AG04449 (cell line): ENCODE measurements at places on chromosomes 4 and X.

- DNase-seq, result no peak
Observed at GRCh38 chrX:26653050-26653449, 437.1 kb downstream of the MAGEB5 start.

DNA sequence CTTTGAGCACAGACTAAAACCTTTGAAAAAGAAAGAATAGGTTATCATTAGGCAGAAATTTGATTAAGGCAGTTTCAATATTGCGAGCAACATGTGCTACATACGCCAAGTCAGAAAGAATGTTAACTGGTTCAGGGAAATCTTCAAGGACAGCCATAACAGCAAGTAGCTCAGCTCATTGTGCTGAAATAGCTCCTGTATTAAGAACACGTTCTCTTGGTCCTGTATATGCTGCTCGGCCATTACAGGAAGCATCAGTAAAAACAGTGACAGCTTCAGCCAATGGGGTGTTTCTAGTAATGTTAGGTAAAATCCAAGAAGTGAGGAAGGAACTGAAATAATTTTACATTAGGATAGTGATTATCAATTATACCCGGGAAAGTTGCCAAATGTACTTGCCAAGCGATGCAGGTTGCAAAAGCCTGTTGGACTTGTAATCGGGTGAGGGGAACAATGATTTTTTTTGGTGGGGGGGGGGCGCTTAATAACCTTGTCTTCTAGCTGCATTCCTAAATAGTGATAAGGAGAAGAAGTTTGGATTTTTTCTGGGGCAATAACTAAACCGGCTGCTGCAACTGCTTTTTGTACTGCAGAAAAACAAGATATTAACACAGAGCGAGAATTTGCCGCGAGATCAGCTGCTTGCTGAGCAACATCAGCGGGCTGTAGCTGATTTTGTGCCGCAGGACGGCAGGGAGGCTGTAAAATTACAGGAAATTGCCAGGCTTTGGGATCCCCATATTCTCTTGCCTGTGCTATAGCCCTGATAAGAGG lies 49.4 kb upstream of the RASSF6 start:
- no peak for DNase-seq

GRCh38 chrX:4754878-4755604 lies 1041.6 kb upstream of the PRKX start:
- DNase-seq, result no peak

- no peak for DNase-seq
Observed at GRCh38 chr4:127525608-127526007, 107.1 kb upstream of the INTU start.

DNA sequence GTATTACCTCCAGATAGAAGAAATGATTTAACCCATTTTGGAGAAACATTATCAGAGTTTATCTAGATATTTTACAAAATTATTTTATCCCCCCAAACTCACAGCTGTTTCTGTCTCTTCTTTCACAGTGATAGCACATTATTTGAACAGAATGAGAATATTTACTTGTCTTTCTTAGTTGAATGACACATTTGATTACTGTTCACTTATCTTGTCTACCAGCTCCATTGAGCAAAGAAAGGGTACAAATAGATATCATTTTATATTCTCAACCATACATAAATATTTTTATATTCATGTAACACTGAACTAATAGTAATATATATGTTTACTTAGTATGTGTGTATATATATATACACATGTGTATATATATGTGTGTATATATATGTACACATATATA lies 364.2 kb downstream of the GALNTL6 start:
- DNase-seq, result no peak

- no peak for DNase-seq
Observed at GRCh38 chr4:64713256-64713840, 304.1 kb upstream of the TECRL start.

DNA sequence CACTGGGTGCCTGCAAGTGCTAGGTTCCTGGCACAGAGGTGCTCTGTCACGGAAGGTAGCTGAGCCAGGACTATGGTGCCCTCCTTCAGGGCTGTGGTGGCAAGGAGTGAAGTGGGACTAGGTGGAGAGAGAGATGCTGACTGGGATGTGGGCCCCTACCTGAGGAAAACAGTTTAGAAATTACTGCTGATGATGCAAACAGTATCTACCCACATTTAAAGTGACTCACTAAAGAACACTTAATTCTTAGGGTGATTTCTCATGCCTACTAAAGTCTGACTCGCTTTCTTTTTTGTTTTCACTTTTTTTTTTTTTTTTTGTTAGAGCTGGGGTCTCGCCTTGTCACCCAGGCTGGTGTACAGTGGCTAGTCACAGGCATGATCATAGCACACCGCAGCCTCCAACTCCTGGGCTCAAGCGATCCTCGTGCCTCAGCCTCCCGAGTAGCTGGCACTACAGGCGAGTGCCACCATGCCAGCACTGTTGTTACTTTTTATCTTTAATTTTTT lies 3.1 kb downstream of the ZNF185 start:
- no peak for DNase-seq

- DNase-seq, result no peak
Observed at GRCh38 chr4:1113311-1114009, at the start of gene RNF212. TSS of gene RNF212 (minus strand) at chr4:1113564. CDS start at chr4:1113464, 100 bp downstream.

DNA sequence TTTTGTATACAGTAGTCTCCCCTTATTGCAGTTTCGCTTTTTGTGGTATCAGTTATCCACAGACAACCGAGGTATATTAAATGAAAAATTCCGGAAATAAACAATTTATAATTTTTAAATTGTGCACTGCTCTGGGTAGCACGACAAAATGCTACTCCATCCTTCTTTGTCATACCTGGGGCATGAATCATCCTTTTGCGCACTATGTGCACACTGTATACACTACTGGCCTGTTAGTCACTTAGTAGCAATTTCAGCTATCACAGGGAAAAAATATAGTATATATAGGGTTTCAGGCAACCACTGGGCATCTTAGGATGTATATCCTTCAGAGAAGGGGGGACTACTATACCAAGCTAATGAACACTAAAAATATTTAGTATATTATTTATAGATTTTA lies 198.8 kb upstream of the FAT4 start:
- no peak for DNase-seq

- DNase-seq, result no peak
Observed at GRCh38 chr4:4539481-4539880, 2.4 kb downstream of the STX18 start.

DNA sequence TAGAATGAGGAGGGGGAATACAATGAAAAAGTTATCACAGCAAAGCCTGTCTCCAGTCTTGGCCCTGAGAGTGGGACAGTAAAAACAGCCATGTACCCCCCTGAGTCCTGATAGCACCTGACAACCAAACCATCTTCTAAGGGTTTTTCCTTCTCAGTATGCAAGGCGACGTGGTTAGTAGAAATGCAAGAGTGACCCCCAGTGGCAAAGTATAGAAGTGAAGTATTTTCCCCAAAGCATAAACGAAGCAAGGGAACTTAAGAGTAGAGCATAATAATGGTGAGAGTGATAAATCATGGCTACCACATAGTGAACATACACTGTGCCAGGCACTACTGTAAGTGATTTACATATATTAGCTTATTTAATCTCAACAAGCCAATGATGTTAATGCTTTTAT lies 52.8 kb downstream of the FAM47C start:
- peak; percentile 2 for DNase-seq

- DNase-seq, result no peak
Observed at GRCh38 chr4:185015108-185015507, 3.2 kb upstream of the HELT start.

- DNase-seq, result no peak
Observed at GRCh38 chr4:113899271-113900070, 80.0 kb downstream of the ARSJ start.

DNA sequence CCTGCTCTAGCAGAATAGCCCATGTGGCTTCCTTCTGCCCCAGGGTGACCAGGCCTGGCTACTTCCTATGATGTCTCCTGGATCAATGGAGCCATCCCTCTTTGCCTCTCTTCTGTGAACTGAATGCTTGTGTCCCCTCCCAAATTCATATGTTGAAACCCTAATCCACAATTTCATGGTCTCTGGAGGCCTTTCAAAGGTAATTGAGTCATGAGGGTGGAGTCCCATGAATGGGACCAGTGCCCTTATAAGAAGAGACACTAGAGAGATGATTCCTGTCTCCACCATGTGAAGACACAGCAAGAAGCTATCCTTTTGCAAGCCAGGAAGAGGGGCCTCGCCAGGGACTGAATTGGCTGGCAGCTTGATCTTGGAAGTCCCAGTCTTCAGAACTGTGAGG lies 18.4 kb downstream of the CCKAR start:
- DNase-seq, result no peak

GRCh38 chr4:149793459-149793858 lies 22.2 kb downstream of the IQCM start:
- DNase-seq, result no peak

DNA sequence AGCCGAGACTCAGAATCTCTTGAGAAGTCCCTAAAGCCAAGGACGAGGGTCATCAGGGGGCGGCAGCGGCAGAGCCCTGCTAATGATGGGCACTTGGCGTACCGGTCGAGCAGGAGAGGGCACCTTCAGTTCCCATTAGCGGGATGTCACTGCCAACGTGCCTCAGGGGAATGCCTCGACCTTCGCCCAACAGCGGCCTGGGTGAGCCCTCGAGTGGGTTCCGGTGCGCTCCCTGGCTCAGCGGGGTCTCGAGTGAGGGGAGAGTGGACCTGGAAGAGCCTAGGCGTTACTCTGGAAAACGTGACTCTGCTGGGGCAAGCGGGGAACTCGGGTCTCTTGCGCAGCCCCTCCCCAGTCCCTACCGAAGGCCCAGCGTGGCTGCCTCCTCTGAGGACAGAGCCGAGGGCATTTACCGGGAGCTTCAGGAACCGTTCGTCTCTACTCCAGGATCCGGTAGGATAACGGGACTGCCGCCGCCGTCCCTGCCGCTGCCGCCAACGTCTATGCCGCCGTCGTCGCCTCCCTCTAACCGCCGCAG lies 36.9 kb downstream of the PGRMC1 start:
- DNase-seq, result no peak

DNA sequence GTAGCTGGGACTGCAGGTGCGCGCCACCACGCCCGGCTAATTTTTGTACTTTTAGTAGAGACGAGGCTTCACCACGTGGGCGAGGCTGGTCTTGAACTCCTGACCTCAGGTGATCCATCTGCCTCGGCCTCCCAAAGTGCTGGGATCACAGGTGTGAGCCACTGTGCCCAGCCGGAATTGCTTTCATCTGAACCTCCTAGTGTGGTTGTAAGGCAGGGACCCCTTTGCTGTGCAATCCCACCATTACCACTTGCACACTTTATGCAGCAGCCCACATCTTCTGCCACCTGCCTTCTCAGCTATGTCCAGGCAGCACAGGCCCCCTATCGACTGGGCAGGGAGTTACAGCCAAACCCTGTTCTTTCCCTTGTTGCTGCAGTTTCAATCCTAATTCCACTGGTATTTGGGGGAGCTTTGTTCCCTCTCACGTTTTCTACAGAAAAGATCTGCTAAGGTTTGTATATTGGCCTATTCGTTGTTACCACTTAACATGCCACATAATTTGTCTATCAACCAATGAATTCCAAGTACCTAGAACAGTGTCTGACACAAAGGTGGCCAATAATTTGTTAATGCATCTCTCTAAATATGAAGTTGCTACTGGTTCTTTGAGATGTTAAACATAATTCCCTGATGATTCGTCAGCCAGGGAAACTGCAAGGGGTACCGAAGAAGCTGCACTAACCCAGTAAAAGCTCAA lies 6.5 kb downstream of the RPL39 start:
- no peak for DNase-seq

DNA sequence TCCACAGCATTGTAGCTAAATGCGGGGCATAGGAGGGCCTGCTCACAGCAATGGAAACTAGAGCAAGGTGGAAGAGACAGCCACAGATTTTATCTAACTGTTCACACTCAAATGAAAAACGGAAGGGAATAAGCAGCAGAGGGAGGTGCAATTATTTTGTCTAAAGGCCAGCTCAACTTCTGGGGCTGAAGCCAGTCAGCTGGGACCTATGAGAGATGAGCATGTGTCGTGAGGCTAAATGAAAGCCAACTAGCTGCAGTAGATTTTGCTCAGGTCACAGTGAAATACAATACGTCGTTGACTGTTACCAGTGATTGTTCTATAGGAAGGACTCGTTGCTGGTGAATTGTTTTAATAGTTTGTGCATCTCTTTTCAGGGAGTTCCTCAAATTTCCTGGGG lies 26.4 kb upstream of the FGFBP2 start:
- DNase-seq, result no peak

- DNase-seq, result no peak
Observed at GRCh38 chr4:85966373-85966772, 393.5 kb downstream of the MAPK10 start.

DNA sequence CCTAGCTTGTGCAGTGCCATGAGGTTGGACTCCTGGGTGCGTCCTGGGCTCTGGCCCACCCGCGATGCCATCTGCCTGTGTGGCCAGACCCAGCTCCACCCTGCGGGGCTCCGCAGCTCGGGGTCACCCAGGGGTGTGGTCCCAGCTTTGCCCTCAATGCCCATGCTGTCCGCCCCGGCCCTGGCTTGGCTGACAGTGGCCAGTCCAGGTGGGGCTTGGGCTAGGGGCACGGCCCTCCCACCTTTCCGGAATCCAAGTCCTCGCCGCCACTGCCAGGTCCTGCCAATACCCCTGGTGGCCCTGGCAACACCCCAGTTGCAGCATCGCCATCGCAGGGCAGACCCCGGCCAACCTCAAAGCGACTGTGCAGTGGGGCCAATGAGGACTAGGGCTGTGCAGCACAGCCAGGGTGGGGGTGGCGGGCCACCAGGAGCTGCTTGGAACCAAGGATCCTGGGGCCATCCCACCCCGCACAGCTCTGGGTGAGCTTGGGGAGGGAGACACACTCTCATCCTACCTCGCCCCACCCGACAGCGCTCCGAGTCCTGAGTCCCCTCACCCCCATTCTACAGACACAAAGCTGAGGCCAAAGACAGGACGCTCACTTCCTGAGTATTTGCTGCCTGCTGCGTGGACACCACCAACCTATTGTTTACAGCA lies 80.9 kb downstream of the ZNF718 start:
- DNase-seq, result no peak

DNA sequence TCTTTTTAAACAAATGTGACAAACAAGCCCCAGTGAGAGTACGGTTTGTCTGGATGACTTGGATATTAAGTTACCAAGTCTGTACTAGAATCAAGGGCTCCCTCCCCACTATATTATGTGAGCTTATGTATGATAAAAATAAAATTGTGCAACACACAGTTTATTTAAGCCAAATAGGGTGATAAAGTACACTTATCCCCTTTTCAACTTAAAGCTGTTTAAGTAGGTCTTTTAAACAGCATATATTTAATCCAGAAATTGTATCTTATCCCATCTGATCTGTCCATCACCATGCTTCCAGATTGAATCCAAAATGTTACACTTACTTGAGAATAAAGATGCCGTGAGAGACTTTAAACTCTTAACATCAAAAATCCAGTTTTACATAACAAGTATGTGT lies 2.0 kb upstream of the KLHL34 start:
- DNase-seq, result no peak

DNA sequence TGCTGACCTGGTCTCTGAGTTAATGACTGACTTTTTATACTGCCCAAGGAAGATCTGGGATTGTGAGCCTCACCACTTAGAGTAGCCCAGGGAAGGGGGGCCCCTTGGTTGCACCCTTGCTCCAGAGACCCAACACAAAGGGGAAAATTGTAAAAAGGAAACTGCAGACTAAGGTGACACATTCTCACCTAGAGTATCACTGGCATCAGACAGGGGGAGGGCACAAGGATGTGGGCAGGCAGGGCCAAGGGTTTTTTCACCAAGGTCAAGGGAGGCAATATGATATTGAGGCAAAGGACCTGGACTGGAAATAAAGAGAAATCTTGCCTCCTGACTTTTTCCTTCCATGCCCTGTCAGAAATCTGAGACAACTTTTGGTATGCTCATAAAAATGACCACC lies 386.2 kb upstream of the FGF16 start:
- no peak for DNase-seq

- DNase-seq, result peak; percentile 29
Observed at GRCh38 chr4:140300271-140300970, 73.0 kb upstream of the SCOC start.

GRCh38 chrX:10021461-10022272 lies 54.5 kb downstream of the CLDN34 start:
- no peak for DNase-seq
